ENCODE measurements at places on chromosomes 2 and 18.

- no peak for DNase-seq
Measured at GRCh38 chr2:168277276-168277675, 29.9 kb upstream of the STK39 start.

DNA sequence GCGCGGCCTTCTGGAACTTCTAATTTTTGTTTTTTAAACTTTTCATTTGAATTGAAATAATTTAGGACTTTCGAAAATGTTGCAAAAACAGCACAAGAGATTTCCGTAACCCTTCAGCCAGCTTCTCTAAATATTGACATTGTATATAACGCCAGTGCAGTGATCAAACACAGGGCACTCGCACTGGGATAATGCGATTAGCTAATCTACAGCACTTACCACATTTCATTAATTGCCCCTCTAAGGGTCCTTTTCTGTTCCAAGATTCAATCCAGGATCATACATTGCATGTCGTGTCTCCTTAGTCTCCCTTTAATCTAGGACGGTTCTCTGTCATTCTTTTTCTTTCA lies 343 bp upstream of the CD302 start:
- peak; percentile 1 for DNase-seq

DNA sequence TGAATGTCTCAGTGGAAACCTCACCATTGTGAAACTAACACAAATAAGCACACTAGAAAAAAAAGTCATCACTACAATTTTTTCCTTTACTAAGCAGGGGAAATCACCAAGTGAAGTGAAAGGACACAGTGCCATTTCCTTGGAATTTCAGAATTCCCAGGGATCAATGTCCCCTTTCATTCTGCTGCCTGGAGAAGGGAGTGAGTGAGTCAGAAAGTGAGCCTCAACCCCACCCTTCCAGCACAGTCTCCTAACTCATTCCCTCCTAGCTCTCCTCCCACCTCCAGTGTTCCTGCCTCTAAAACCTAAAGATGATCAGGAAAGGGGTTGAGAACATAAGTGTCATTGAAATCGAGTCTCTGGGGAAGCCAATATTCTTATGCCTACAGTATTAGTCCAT lies 608.5 kb downstream of the RNF144A start:
- no peak for DNase-seq

DNA sequence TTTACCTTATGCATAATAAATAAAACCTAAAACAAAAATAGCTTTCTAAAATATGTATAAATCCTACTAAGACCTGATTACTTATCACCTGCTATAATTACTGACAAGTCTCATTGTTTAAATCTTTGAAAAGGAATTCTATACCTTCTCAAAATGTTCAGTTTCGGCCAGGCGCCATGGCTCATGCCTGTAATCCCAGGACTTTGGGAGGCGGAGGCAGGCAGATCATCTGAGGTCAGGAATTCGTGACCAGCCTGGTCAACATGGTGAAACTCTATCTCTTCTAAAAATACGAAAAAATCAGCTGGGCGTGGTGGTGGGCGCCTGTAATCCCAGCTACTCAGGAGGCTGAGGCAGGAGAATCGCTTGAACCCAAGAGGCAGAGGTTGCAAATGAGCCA lies 58.1 kb downstream of the RELCH start:
- DNase-seq: no peak

- DNase-seq: no peak
Measured at GRCh38 chr2:207254591-207255464, 89.1 kb upstream of the KLF7 start.

DNA sequence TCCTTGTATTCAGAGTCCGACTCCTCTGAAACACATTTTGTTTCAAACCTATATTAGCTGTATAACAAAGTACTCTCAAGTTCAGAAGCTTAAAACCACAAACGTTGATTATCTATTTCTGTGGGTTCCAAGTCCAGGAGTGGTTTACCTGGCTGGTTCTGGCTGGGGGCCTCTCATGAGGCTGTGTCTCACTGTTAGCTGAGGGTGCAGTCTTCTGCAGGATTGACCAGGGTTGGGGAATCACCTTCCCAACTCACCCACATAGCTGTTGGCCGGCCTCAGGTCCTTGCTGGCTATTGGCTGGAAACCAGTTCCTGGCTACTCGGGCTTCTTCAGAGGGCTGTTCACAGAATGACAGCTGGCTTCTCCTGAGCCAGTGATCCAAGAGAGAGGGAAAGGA lies 18.0 kb upstream of the ATIC start:
- DNase-seq: no peak

GRCh38 chr2:171347591-171348032 lies 86.2 kb downstream of the METTL8 start:
- DNase-seq: no peak

DNA sequence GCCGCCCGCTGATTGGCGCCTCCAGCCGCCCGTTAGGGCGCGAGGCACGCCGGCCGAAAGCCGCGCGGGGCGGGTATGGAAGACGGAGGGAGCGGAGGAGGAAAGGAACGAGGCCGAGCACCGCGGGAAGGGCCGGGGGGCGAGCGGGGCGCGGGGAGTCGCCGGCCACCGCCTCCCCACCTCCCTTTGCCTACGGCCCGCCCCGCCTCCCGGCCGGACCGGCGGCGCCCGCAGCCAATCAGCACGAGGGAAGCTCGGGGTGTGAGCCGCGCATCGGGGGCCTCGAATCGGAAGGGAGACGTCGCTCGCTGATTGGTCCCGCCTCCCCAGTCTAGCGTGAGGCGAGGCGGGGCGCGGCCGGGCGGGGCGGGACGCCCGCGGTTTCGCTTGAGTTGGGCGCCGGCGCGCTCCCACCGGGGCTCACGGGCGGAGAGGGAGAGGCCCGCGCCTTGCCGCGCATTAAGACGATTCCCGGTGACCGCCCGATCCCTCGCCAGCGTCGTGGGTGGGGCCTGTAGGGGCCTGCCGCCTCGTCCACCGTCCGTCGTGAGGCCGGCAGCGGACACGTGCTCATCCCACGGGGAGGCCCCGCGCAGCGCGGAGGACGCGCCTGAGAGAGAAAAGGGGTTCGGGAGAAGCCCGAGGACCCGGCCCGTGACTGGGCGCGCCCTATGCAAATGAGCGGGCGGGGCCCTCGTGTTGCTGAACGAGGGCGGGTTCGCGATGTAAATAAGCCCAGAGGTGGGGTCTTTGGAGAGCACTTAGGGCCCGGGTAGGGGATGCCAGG lies 665 bp upstream of the SMAD2 start:
- DNase-seq: peak; percentile 91

GRCh38 chr2:218555527-218555926 lies 12.6 kb downstream of the USP37 start:
- DNase-seq: no peak

DNA sequence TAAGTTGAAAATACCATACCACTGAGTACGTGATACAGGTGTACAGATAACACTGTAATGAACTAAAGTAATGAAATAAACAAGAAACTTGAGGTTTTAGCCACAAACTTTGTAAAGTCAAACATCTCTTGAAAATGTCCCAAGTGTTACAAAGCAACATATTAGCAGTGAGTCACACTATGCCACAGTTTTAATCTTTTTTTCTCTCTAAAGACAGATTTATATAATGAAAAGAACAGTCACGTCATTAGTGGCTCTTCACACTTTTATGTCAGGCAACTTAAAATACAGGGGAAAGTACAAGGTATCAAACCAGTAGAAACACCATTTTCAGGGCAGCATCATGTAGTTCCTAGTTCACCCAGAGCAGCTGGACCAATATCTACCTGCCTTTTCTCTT lies 42.1 kb downstream of the RAPH1 start:
- no peak for DNase-seq

GRCh38 chr2:36147670-36148390 lies 207.7 kb upstream of the CRIM1 start:
- no peak for DNase-seq

DNA sequence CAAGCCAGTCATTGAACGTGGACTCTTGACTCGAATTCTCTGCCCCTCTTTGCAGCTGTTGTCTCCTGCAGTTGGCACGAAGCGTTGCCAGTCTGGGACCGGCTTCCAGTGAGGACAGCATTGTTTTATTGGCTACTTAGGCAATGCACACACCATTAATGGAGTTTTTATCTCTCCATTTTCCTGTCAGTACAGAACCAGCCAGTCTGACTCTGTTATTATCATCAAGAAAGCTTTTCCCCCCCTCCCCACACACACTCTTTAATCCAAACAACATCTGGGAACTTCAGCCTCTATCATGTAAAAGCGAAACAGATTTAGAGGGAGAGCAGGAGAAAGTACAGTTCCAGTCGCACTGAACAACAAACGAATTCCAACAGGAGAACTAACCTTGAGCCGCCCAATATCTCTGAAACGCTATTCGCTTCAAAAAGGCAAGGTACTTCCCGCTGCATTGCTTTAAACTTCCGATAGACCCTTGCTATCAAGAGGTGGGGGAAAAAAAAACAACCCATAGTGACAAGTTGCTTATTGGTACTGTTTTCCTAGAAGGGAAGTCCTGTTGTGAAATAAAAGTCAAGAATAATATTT lies 38.2 kb downstream of the ACVR1 start:
- DNase-seq: peak; percentile 73

DNA sequence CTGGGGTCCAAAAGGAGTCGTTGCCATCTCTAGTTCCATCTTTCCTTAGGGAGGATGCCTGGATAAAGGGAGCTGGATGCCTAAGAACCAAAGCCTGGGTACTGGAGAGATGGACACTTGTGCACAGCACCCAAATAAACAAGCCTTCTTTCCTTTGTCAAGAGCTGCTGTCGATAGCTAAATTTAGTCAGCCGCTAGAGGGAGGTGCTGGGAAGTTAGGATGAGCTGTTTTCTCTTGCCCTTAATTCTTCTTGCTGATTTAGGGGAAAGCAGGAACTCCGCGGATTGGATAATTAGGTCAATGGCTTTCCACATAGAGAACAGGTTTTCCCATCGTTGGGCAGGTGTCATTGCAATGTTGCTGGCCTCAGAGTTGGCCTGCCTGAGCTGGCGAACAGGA lies 30.9 kb upstream of the SERPINB12 start:
- DNase-seq: no peak

DNA sequence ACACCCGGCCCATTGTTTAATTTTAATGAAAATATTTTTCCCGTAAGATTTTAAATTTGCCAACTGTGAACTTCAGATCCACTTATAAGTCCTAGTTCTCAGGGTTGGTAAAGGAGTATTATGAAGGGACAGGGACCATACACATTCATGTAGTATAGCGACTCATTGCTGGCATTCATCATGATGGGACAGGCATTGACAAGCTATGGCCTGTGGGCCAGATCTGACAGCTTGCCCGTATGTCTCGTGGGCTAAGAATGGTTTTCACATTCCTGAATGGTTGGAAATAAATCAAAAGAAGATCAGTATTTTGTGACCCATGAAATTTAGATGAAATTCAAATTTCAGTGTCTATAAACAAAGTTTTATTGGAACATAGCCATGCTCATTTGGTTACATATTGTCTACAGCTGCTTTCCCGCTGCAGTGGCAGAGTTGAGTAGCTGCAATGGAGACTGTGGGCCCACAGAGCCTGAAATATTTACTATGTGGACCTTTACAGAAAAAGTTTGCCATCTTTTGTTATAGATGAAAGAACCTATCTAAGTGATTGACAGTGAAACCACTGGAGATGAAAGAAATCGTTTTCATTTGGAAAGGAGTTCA lies 4.1 kb downstream of the RAPGEF4 start:
- DNase-seq: no peak

DNA sequence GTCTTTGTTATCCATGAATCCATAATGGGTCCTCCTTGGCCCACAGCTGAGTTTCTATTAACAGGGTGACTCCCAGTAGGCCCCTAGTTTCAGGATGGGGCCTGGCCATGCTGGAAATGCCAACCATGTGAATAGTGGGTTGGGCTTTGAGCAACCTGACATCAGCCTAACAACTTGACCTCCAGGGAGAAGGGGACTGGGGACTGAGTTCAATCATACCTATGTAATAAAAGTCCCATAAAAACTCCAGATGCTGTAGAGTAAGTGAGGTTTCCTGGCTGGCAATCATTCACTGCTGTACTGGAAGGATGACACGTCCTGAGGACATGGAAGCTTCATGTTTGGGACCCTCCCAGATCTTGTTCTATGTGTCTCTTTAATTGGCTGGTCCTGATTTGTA lies 7.9 kb downstream of the REV1 start:
- DNase-seq: no peak

GRCh38 chr2:128405981-128406613 lies 87.4 kb upstream of the HS6ST1 start:
- no peak for DNase-seq

Measured in NCI-H524 (cell line).